Activated CD4-positive, alpha-beta T cell treated with anti-CD3 and anti-CD28 coated beads, Interleukin-2, amount 10 ng/mL, durations not matched to agents 7 days and 5 days (primary cell): ENCODE measurements at places on chromosomes 1 and 21. TPM values are rescaled to one million over a fixed set of nuclear protein-coding genes. Genes with fewer than 3 reads are reported as not detected.

Gene ANGPTL7
- total RNA-seq: not detected

- DNase-seq: no peak
Observed at GRCh38 chr1:30721812-30722537, 1.4 kb downstream of the MATN1 start.

DNA sequence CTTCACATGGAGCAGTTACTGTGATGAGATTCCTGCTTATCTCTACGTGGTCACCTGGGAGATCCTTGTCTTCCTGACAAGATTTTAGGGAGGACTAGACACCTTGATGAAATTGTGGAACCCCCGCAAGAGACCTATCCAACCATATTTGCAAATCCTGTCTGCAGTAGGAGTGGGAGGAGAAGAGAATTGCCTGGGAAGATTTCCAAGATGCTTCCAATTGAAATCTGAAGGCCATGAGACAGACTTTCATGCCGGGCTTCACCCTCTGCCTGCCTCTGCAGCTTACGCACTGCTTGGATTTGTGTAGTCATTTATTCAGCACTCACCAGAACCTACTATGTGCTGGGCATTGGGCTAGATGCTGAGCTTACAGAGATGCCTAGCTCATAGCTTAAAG is 106.6 kb downstream of the OMA1 start:
- no peak for DNase-seq

Gene ATP6V1G3
- total RNA-seq: not detected

DNA sequence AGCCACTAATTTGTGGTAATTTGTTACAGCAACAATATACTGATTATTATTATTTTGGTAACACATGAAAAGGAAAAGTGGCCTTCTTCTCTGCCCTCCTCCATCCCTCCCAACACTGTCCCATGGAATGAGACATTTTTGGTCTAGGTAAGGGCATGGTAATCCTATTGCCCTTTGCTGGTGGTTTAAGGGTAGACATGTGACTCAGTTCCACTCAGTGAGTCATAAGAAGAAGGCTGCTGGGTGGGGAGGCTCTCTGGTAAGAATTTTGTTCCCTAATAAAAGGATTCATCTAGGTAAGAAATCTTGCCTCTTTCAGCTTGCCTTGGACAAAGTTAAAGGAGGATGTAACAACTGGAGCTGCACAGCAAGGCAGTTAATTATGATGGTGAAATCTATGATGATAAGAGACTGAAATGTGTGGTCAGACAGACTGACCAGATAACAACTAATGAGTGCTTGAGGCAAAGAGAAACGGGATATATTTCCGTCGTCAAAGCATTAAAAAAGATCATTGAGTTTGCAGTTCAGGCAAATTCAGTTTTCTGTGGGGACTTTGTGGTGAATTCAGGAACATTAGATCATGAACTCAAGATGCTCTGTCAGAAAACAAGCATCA is 232.0 kb upstream of the KCNK2 start:
- no peak for DNase-seq

DNA sequence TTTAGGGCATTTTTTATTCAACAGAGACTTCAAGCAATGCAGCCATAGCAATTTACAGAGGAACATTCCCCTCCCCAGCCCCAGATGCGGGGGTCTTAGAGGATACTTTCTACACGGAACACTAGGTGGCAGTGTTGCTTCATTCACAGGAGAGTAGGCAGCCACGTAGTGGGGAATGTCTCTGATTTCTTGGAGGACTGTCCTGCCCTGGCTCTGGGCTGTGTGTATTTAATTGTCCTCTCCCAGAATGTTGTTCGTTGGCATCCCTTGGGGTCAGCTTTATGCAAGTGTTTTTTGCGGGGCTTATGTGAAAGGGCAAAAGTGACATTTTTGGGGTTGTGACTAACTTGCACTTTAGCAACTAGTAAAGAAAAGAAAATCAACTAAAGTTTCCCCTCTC is 96.9 kb downstream of the PAPPA2 start:
- DNase-seq: peak; percentile 28

GRCh38 chr1:41789661-41790330 is 128.9 kb downstream of the HIVEP3 start:
- DNase-seq: no peak
